Vagina (tissue), 2 donors: ENCODE measurements at places on chromosomes 1 and 21.

DNA sequence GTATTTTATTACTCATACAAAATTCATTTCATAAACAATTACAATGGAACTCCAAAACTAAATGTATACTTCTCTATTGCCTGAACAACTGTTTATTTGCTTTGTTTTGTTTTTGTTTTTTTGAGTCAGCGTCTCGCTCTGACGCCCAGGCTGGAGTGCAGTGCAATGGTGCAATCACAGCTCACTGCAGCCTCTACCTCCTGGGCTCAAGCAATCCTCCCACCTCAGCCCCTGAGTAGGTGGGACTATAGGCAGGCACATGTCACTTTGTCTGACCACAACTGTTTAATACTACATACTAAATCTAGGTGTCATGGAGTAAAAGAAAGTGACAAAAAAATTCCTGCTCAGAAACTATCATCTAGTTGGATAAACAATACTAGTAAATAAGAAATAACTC, 49.3 kb downstream of the RAB3GAP2 start:
- DNase-seq, result no peak

- DNase-seq, result no peak
Measured at GRCh38 chr1:211393203-211393602, 66.6 kb downstream of the TRAF5 start.

GRCh38 chr1:224433701-224434672, 610 bp downstream of the WDR26 start:
- DNase-seq, result no peak

DNA sequence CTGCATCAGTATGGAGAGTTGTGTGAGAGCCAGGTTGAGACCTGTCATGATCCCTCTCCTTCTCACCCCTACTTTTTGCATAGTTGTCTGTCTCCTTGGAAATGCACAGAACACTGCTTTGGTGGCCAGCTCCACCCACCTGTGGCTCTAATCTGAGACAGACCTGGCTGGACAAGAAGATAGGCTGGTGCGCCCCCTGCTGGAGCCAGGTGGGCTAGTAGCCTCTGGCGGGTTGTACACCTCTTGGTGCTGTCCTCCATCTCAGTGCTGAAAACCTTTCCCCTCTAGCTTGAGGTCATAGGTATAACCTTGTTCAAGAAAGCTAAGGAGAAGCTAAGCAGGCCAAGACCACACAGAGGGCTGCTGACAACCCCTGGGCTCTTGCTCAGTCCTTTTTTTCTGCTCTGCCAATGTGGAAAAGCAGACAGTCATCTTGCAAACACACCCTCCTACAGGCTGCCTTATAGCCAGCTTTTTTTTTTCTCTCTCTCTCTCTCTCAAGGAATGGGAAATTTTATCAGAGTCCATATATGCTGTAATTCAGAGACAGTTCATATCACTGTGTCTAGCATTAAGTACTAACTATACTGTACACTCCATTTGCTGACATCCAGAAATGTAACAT, 58.8 kb upstream of the SPATA6 start:
- DNase-seq, result no peak

DNA sequence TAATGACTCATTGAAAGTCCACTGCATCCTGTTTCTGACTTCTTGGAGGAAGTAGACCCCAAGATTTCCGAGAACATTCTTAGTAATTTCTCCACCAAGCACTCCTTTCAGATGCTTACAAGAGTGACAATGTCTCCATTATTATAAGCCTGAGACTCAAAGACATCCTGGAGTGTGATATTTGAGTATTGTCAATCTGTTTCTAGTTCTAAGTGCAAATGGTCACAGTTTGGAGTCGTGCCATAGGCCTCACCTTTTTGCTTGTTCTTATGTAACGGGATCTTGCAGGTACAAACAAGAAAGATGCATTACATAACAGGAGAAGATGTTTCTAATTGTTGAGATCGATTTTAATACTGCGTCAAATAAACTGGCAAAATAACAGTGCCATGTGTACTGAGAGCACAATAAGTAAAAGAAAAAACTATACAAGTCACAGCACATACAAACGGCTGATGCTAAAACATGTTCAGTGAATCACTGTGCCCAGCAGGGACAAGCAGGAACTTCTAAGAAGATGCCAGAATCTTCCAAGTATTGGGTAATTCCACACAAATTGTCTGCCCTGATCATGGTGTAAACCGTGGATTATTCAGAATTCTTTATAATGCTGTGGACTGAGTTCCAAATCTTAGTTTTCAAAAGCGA, 54.1 kb downstream of the CD2 start:
- DNase-seq, result no peak

- no peak for DNase-seq
Measured at GRCh38 chr1:42035830-42036604, 117.2 kb upstream of the GUCA2B start.

GRCh38 chr1:230938924-230939368, 39.7 kb downstream of the TTC13 start:
- no peak for DNase-seq

DNA sequence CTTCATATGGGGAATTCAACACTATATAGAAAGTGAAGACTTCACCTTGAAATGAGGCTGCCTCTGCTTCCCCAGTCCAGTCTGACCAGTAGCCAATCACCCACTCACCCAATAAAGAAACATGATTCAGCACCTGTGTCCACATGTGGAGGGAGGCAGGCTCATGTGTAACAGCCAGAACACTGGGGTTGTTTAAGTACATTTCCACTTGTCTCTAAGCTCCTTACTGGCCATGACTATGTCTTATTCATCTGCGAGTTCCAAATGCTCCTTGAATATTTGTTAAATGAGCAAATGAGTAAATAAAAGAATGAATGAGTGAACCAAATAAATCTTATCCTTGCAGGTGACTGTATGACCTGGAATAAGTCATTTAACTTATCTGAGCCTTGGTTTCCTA, 100.1 kb downstream of the BRINP2 start:
- no peak for DNase-seq

DNA sequence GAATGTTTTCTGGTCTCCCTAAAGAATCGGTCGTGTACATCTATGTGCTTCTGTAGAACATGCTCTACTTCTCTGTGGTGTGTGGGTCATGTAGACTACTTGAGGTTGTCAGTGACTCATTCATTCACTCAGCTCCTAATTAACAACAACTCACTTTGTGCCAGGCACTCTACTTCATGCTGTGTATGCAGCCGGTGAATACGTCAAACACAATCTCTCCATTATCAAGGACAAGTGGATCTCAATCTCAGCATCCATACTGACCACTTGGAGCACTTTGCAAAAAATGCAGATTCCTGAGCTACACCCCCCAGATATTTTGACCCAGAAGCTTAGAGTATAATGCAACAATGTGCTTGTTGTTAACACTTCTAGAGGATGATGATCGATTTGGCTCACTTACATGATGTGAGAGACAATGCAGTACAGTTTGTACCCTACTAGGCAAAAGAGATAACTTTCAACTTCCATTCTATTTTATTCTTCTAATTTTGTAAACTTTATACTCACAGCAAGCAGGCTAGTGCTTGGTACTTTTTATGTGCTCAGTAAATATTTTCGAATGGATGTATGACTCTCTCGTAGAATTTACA, 508.6 kb upstream of the ADAMTS5 start:
- DNase-seq, result no peak

DNA sequence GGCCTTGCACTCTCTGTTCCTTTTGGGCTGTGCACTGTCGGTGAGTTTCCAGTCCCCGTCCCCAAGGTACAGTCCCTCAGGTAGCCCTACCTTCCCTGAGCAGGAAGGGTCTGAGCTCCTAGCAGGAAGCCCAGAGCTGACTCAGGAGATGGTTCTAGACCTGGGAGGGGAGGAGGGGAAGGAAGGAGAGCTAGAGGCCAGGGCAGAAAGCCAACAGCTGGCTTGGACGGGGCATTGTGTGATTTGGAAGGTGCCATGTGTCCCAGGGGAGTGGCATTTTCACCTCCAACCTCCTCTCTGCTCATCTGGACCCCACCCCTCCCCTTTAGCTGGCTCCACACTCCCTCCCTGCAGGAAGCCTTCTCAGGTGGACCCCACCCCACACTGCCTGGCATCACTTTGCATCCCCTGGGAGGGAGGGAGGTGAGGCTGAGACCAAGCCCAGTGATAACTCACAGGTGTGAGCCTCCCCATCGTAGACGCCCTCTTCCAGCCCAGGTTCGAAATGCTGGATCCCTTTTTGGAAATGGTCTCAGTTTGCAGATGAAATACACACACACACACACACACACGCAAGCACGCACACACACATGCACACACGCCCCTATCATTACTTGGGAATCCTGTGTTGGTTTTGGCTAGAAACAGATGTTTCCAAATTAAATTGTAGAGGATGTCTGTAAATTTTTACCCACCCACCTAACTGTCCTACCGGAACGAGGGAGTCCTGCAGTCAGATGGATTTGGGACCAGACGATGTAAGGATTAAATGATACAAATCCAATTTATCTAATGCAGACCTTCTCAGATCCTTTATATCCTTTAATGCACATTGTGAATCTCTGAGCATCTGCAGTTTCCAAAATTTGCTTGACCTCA, 19.7 kb upstream of the IFNLR1 start:
- DNase-seq, result no peak

DNA sequence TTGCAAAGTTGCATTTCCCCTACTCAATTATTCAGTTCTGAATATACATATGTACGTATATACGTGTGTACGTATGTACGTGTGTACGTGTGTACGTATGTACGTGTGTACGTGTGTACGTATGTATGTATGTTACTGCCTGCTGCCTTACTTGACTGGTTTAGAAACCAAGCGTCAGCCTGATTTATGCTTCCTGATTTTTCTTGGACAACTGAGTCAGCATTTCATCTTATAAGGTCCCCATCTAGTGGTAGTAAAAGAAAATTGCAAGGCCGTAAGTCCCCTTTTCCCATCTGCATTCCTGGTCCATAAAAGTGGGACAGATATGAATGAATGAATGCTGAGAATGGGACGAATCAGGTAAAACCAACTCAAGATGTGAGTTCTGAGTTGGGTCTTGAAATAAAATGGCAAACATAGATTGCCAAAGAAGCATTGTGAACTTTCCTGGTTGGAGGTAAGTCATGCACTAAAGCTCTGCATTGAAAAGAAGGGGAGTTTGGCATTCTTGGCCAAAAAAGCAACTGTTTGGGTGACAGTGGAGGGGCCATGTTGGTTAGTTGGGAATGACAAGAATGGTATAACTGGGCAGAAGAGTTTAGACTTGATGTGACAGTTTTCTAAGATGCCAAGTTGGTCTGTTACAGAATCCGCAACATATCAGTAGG, 76.4 kb upstream of the DNAH14 start:
- DNase-seq, result no peak

DNA sequence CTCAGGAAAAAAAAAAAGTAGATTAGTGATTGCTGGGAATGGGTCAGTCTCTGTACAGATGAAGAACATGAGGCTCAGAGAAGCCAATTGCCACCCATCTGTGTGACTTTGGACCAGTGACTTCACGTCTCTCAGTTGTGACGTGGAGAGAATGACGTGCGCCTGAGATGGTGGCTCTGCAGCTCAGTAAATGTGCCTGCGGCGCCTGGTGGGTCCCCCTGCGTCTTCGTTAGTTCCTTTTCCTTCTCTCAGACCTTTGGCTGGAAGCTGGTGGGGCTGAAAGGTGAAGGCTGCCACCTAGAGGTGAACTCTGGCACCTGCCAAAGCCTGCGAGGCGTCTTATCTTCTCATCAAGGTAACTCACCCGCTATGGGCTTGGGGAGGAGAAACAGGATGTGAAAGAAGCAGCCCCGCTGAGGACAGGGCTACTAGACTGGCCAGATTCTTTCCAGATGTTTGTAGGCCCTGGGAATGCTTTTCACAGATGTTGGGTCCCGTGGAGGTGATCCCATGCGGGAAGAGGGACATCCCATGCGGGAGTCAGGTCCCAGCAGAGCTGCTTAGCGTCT, 8.7 kb upstream of the E2F2 start:
- DNase-seq, result no peak

DNA sequence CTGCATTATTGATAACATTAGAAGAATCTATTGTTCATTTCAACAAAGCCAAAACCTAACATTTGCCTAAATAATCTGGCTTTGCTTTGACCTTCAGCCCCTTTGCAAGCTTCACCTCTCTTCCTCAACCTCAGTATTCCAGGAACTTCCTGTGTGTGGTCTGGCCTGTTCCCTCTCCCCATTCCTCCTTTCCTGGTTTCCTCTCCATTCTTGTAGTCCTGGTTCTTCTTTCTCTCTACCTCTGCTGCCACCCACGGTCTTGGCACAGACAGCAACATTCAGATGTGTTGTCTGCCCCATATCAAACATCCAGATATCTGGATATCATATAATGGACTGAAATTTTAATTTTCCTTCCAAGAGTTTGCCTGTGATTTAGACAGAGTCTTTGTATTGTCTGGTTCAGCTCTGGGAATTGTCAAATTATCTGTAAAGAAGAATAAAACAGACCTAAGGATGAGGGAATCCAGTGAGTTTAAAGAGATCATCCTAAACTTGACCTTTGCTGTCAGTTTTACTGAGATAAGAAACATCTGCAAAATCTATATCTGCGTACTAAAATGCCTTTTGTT, 148.1 kb upstream of the KCTD3 start:
- DNase-seq, result no peak

DNA sequence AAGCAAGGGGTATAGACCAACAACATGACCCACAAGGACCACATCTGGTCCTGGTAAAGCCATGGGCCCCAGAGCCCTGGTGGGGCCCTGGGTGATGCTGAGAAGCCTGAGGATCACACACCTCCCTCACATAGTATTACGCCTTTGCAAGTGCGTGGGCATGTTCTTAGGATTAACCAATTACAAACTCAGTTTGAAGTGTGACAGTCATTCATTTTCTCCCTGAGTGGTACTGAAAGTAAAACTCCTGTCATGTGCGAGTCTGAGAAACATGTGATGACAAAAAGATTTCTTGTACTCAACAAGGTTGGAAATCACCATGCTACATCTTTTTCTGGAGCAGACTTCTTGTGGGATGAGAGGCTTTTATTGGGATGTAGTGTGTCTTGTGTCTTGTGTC, 315.3 kb upstream of the DUSP10 start:
- no peak for DNase-seq

DNA sequence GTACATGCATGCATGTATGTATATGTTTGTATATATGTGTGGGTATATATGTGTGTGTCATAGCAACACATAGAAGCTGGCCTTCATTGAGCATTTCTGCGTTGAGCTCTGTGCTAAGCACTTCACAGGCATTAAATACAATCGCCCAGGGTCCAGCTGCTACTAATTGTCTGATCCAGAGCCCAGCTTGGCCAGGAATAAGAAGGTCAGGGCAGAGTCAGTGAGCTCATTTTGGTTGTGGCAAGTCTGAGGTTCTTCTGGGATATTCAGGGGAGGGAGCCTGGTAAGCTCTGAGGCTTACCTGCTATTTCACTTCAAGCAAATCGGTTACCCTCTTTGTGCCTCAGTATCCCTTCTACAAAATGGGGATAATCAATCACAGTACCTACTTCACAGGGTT, 59.6 kb downstream of the FOXO6 start:
- no peak for DNase-seq

- DNase-seq, result no peak
Measured at GRCh38 chr1:33190701-33191100, 8.9 kb upstream of the TRIM62 start.

GRCh38 chr1:66761221-66761620, 9.0 kb downstream of the DYNLT5 start:
- no peak for DNase-seq

- DNase-seq, result no peak
Measured at GRCh38 chr1:208233978-208234377, 10.2 kb downstream of the PLXNA2 start.
